Left lung (tissue), 14 donors: ENCODE measurements at places on chromosomes 11 and 22. TPM values are rescaled to one million over a fixed set of nuclear protein-coding genes. Genes with fewer than 3 reads are reported as not detected.

The TRIM64C gene
- not detected for polyA plus RNA-seq

The ZNF280B gene
- polyA plus RNA-seq = 3.7 TPM

- no peak for DNase-seq
These were observed 13.1 kb upstream of the TMEM123 start for GRCh38 chr11:102465696-102466095.

The LINC01488 gene
- polyA plus RNA-seq = 0.07 TPM

The CCDC73 gene
- 0.11 TPM for polyA plus RNA-seq

DNA sequence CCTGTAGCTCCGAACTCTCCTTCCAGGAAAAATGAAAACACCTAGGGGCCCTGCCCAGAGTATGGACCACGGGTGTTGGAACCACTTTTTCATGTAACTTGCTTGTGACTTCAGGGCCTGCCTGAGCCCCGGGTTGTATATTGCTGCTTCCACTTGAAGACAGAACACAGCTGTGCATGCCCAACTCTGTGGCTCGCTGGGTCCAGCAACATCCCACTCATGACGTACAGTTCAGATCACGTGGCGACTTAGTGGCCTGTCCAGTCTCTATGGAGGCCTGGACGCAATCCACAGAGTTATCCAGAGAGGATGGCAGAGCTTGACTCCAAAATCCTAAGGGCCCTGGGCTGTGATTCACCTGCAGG lies 6.8 kb downstream of the C11orf21 start:
- DNase-seq = no peak

GRCh38 chr22:39999144-39999757 lies 4.5 kb downstream of the FAM83F start:
- DNase-seq = no peak

DNA sequence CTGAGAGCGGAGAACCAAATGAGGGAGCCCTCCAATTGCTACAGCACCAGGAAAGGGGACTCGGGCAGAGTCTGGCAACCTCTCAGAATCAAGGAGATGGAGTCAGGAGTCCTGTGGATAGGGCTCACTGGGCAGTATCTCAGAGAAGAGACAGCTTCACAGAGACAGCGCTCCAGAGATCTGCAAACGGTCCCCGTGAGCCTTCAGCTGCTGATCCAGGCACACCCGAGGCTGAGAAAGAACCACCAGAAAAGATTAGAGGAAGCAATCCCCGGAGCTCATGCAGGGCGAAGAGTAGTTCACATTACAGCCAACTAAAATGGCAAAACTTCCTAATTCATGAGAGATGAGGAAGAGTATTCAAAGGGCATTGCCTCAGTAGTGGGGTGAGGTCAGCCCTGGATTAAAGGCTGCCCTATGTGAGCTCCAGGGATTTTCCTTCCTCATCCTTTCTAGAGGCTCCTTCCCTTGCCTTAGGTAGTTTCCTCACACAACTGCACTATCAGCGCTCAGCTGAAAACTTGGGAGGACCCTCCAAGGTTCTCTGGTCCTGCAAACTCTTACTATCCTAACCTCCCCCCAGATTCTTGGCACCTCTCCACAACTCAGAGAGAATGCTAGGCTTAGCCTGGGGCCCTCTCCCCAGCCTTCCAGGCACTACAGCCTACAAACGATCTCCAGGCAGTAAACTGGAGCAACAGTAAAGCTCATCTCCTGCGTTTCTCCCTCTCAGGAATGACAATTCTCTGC lies 23.7 kb downstream of the SCN4B start:
- no peak for DNase-seq

GRCh38 chr11:62708793-62709192 lies 1.3 kb downstream of the GNG3 start:
- no peak for DNase-seq

The EFEMP2 gene
- polyA plus RNA-seq = 169 TPM

The B4GAT1 gene
- polyA plus RNA-seq = 30.4 TPM

The ACCSL gene
- polyA plus RNA-seq = 0.13 TPM

- no peak for DNase-seq
These were observed 32.4 kb downstream of the AP2A2 start for GRCh38 chr11:958101-958500.
